ENCODE measurements at places on chromosomes 1 and 21. TPM values are rescaled to one million over a fixed set of nuclear protein-coding genes. Genes with fewer than 3 reads are reported as not detected.

The SLFNL1 gene
- total RNA-seq, result 0.28 TPM

The BTBD19 gene
- 13.2 TPM for total RNA-seq

The UCK2 gene
- 85.2 TPM for total RNA-seq

The TFF1 gene
- total RNA-seq, result not detected

The KCNK2 gene
- under 0.01 TPM for total RNA-seq

The SAMD11 gene
- total RNA-seq, result not detected

The PRXL2B gene
- total RNA-seq, result 20.4 TPM

The PDZK1IP1 gene
- total RNA-seq, result not detected

The C1orf159 gene
- total RNA-seq, result 4.3 TPM

The TDRD10 gene
- total RNA-seq, result 2.5 TPM

The KRTAP19-3 gene
- not detected for total RNA-seq

The TPM3 gene
- total RNA-seq, result 978 TPM

The NDUFS2 gene
- total RNA-seq, result 174 TPM

The NTMT2 gene
- total RNA-seq, result not detected

The KIAA0319L gene
- 23.6 TPM for total RNA-seq

The ARL8A gene
- total RNA-seq, result 21.5 TPM

The EDN2 gene
- 0.09 TPM for total RNA-seq

The SLC6A17 gene
- total RNA-seq, result not detected

The PRKAB2 gene
- total RNA-seq, result 9.0 TPM

The FAM43B gene
- total RNA-seq, result not detected

The PDXK gene
- 64.1 TPM for total RNA-seq

The SPATA45 gene
- not detected for total RNA-seq

The PRDM16 gene
- 1.5 TPM for total RNA-seq

The KCNA10 gene
- not detected for total RNA-seq

The TTC13 gene
- 19.4 TPM for total RNA-seq

The DYNLT5 gene
- 0.94 TPM for total RNA-seq

The PCAT6 gene
- total RNA-seq, result not detected
